ENCODE measurements at places on chromosomes 7 and 10.

DNA sequence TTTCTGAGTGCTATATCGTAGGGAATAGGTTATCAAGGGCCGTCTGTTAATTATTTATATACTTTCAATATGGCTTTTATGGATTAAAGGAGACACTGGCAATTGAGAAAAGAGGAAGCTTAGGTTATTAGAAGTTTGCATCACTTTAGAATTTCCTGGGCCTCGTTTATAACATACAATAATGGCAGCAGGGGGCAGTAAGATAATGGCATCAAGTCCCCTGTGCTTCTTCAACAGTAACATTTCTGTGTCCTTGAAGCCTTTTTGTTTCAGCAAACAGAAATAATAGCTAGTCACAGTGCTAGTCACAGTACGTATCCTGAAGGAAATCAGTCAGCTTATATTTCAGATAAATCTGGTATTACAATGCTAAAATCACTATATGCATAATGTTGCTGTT, 41.9 kb downstream of the SPAM1 start:
- DNase-seq: no peak

DNA sequence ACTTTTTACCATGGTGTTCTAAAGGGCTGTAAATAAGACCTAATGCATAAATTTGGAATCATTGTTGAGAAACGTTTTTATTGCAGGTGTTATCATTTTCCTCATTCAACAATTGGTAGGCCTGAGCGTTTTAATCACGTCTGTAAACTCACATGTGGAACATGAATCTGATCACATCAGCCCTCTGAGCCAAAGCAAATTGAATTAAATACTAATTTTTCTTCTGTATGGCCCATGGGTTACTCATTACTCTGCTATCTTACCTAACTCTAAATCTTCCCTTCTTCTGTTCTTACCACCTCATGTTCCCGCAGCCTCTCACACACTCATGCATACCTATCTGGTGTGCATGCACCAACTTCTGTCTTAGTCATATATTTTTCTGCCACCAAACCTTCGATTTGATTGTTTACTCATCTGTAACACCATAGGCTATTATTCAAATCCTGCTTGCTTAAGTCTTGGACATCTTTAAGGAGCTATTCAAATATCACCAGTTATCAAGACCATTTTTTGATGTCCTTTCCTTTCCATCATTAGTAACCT, 82.3 kb downstream of the NXPH1 start:
- DNase-seq: no peak

GRCh38 chr7:38465956-38466355, 165.2 kb downstream of the AMPH start:
- DNase-seq: no peak

DNA sequence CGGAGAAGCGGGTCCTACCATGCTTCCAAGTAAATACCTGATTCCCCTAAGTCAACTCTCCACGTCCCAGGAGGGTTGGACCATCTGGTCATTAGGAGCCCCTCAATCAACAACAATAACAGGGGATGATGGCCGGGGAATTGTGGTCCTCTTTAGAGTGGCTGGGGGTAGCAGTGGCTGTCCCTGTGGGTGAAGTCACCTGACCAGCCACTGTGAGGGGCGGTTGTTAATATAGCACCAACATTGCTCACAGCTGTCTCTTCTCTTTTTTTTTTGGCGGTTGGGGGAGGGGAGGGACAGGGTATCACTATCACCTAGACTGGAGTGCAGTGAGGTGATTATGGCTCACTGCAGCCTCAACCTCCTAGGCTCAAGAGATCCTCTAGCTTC, 67.9 kb downstream of the SPDYE5 start:
- DNase-seq: no peak

DNA sequence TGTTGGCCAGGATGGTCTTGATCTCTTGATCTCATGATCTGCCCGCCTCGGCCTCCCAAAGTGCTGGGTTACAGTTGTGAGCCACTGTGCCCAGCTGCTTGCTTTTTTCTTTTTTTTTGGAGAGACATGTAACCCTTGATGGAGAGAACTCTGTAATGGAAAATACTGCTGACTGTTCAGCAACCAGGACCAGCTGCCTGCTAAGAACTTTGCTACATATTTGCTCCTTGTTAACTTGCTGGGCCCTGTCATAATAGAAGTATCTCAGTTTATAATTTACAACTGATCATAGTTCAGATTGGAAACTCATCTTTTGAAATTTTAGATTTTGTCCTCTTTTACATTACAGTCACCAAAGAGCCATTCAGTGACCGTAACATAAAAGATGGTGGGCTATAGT, 34.9 kb downstream of the TASOR2 start:
- no peak for DNase-seq

GRCh38 chr7:25381818-25382589, 153.7 kb upstream of the NPVF start:
- DNase-seq: no peak

- DNase-seq: no peak
Measured at GRCh38 chr10:124364674-124365073, 54.0 kb downstream of the OAT start.

DNA sequence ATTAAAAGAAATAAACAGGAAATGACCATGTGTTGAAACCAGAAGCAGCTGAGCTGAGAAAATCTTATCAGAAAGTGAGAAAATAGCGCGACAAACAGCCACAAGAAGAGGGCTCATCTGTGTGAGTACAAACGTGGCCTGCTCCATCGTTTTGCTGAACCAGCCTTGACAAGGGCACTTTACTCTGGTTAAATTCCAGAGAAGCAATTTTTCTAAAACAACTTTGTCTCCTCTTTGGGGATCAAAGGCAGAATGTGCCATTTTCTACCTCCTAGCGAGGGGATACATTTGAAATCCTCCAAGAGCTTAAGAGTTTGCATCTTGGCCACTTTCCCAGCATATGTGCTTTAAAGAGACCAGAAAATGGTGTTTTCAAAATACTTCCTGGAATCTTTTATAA, 51.3 kb upstream of the VIPR2 start:
- no peak for DNase-seq

GRCh38 chr7:40311307-40311706, 176.5 kb downstream of the SUGCT start:
- DNase-seq: no peak

DNA sequence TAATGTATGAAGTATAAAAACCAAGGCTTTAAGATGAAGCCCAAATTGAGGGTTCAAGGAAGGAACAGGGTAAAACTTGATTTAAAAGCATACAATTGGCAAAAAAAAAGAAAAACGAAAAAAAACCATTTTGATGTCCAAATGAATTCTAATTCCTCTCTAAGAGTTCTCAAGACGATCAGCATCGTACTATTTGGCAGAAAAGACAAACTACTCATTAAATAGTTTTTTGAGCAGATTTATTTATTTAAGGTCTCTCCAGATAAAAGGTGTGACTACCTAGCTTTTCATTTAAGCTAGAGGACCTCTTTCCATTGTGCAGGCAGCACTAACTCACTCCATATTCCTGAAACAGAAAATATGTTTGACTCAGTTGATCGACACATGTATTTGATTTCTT, 245.0 kb downstream of the KIAA1217 start:
- DNase-seq: no peak

DNA sequence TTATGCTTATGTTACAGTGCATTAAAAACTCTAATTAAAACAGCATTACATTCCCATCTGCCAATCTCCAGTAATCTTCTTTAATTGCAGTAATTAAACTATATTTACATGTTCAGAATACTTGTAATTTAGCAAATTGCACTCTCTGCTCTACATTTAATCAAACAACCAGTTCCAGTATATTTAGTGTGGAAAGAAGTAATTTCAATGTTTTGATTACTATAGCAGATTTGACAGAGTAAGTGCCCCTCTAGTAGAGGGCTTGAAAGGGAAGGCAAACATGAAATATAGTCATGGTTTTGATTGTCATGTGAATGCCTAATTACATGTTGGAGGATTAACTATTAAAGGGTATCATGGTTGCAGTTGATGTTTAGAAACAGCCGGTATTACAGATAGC, 739.7 kb downstream of the AUTS2 start:
- DNase-seq: no peak

- no peak for DNase-seq
Measured at GRCh38 chr7:69597278-69598076, 798 bp upstream of the AUTS2 start.

DNA sequence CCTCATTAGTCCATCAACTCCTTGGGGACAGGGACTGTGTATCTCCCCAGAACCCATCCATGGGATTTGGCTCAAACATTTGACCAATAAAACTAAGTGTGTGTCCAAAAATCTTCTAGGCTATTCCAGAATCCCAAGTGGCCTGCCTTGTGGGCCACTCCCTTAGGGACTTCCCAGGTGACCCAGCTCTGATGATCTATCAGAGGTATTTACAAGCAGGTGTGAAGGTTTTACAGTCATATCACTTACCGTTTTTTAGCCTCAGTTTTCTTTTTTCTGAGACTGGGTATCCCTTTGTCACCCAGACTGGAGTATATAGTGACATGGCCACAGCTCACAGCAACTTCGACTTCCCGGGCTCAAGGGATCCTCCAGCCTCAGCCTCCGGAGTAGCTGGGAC, 64.4 kb downstream of the PIP4K2A start:
- no peak for DNase-seq

DNA sequence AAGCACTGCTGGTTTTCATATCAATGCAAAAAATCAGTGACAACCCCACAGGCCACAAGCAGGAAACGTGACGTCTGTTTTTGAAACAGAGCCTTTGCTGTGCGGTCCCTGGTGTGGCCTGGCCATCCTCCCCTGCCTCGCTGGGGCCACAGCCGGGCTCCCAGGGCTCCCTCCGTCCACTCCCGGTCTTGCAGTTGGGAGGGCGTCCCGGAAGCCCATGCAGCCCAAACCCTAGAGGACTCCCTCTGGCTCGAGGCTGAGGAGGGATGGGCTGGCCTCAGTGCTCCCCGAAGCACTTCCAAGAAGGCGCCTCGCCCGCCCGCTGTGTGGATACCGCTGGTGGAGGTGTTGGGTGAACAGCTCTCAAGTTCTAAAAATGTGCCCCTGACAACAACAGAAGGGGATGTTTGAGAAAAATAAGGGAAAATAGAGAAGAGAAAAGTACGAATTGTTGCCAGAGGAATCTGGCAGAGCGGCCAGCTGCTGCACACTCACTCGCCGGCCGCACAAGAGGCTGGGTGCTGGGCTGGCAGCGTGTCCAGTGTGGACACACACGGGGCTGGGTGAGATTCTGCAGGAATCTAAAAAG, 73.5 kb downstream of the ZRANB1 start:
- DNase-seq: no peak

DNA sequence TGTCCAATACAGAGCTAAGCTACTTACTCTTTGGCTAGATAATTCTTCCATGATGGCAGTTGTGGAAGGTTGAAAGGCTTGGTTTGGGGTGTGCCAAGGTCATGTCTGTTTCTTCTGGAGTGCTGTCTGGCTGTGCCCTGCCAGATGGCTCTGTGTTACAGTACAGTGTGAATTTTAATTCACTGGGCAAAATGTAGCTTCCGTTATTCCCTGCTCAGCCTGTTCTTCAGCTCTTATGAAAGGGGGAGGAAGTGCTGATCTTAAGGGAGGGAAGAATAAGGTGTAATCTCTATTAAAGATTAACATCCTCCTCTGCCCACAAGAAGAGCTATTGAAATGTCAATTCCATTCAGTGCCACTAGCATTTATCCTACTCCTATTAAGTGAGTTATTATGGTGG, 52.2 kb downstream of the SND1 start:
- DNase-seq: no peak

- DNase-seq: no peak
Measured at GRCh38 chr10:115093776-115094408, 727 bp downstream of the ATRNL1 start.

- no peak for DNase-seq
Measured at GRCh38 chr7:155665957-155666287, 21.5 kb downstream of the RBM33 start.

DNA sequence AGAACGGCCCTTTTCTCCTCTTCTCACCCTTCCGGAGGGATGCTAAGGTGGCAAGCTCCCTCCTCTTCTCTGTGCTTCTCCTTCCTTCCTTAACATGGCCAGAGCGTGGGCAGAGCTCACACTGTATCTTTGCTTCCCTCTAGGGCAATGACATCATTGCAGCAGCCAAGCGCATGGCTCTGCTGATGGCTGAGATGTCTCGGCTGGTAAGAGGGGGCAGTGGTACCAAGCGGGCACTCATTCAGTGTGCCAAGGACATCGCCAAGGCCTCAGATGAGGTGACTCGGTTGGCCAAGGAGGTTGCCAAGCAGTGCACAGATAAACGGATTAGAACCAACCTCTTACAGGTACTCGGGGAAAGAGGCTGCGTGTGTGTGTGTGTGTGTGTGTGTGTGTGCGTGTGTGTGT, 36.6 kb downstream of the AP3M1 start:
- no peak for DNase-seq

DNA sequence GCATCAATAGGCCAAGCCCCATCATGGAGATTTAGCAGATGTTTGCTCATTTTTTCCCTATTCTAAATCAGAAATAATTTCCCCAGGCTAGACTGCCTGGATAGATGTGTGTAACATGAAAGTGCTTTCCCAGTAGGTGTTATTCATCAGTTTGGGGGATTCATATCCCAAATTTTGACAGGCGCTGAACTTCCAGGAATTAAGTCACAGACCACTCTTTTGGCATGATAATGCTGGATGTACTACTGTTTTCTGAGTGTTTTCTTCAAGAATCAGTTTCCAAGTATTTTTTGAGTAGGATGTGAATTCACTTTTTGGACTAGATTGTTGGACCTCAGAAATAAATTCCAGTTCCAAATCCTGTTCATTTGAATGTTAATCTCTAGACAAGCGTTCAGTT, 637.4 kb downstream of the REEP3 start:
- no peak for DNase-seq

DNA sequence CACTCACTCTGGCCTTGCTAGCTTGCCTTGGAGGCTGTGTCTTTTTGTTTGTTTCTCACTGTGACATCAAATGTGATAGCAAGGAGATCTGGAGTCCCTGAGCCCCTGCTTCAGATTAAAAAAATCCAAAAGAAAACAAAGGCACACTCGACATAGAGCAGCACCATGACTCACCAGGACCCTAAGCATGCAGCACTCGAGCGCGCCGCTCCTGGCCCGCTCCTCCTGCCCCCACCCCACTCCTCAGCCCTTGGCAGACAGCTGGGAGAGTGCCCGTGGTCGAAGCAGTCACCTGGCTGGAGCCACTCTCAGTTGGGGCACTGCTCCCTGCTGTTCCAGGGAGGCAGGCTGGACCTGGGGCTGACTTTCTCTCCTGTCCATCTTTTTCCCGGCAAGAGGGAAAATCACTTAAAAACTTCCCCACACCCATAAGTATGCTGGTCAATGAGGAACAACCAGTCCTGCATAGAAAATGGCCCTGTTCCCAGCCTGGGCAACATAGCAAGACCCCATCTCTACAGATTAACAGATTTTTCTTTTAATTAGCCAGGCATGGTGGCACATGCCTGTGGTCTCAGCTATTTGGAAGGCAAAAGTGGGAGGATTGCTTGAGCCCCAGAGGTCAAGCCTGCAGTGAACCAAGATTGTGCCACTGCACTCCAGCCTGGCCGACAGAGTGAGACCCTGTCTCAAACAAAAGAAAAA, 128.4 kb downstream of the PAXIP1 start:
- no peak for DNase-seq

GRCh38 chr10:43126759-43127424, 11.4 kb upstream of the CSGALNACT2 start:
- no peak for DNase-seq

- no peak for DNase-seq
Measured at GRCh38 chr7:80014511-80014910, 120.1 kb upstream of the GNAI1 start.

Data from stimulated activated CD4-positive, alpha-beta T cell treated with anti-CD3 and anti-CD28 coated beads, Interleukin-1b, Interleukin-23, amount 100 ng/mL, for 1 hour (primary cell).